ENCODE measurements at places on chromosomes 1 and 21.

DNA sequence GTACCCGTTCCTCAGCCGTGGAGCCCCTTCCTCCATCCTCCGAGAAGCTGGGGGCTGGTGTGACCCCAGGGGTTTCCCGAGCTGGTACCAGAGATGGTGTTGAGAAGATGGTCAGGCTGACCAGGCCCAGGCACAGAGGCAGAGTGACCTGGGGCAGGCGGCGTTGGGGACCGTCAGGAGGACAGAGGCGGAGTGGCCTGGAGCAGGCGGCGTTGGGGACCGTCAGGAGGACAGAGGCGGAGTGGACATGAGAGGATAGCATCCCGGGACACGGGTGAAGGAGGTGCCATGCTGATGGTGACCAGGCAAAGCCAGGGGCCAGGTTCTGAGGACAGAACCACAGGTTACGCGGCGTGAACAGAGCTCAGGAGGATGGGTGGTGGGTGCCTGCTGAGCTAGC lies 75.9 kb upstream of the TTC34 start:
- no peak for DNase-seq

DNA sequence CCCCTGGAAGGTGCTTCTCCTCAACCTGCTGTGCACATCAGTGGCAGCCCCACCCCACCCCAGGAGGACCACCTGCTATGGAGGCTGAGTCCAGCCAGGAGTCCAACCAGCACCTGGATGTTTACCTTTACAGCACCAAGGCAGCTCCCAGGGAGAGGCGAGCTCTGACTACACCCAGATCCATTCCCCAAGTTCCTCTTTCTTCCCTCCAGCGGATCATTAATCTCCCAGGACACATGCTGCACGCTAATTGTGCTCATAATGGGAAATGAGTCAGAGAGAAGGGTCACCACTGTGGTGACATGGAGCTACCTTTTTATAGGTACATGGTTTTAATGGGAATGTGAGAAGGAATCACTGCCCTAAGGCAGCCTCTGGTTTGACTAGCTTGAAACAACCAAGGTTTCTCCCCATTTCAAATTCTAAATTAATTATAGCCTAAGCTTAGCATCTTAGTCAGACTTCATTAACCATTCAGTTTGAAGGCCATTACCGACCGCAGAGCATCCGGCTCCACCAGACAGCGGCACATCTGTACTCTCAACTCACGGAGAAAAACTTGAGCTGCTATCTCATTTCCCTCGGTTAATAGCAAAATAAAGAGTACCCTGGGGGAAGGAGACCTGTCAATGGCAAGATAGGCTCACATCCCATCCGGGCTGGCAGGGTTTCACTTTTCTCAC lies 173.1 kb upstream of the GALNT2 start:
- no peak for DNase-seq

DNA sequence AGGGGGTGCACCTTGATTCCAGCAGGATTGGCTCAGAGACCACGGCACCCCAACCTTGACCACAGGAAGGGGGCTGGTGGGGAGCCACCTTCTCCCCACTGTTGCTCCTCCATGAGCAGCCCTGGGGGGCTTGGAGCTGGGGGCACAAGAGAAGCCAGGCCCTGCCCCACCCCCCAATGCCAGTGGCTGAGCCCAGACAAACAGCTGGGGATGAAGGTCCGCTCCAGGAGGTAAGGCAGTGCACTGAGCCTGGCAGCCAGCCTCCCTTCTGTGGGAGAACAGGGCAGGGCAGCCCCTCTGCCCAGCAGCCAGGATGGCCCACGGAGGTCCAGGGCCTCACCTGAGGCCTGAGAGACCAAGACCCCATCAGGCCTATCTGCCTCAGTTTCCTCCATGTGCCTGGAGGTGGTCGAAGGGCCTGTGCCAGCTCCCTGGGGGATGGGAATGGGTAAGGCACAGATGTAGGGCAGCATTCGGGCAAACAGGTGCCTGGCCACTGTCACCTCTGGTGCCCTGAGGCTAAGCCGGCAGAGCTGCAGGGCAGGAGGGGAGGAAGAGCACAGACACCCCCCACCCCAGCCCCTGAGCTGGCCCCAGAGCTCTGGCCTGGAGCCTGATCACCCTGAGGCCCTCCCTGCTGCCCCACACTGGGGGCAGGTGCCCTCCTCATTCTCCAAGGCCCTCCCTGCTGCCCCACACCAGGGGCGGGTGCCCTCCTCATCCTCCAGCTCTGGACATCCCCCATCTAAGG lies 7.1 kb downstream of the ITGB2 start:
- no peak for DNase-seq

GRCh38 chr1:238438311-238439270 lies 547.9 kb upstream of the ZP4 start:
- peak; percentile 3 for DNase-seq

GRCh38 chr1:186627019-186627418 lies 53.2 kb downstream of the PTGS2 start:
- DNase-seq, result no peak

- no peak for DNase-seq
Measured at GRCh38 chr1:111738436-111739193, 580 bp downstream of the INKA2 start.

DNA sequence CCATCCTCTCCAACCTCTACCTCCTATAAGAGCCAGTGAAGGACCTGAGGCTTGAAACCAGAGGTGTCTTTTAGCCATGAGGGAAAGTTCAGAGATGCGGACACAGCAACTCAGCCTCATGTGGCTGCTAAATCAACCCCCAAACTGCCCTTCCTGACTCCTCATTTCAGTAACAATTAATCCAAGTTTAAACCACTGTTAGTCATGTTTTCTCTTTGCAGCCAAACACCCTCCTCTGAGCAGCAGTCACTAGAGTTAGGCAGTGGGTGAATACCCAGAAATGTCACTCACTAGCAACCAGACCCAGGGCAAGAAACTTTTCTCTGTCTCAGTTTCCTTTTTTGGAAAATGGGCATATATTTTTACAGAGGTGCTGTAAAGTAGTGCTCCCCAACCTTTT lies 71.2 kb downstream of the KCNJ15 start:
- DNase-seq, result no peak

GRCh38 chr1:194369060-194369459 lies 1182.6 kb upstream of the B3GALT2 start:
- DNase-seq, result no peak

- no peak for DNase-seq
Measured at GRCh38 chr1:61370913-61371279, 288.5 kb downstream of the NFIA start.
